ENCODE measurements at places on chromosomes 3 and 15.

DNA sequence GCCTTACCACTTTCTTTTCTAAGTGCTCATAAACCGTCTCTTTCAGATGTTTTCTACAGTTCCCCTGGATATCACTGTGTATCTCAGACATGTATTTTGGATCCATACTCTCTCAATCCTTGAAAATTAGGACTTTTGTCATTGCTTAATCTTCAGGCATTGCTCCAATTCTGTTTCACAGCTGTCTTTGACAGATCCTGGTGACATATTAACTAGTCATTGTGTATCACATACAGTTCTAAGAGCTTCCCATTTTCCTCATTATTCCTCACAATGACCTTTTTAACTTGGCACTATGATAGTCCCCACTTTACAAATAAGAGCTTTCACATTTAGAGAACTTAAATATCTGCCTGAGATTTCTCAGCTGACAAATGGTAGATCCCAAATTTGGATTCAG lies 151.7 kb downstream of the CLSTN2 start:
- DNase-seq: no peak

- no peak for DNase-seq
These were observed 6.3 kb upstream of the HES1 start for GRCh38 chr3:194129581-194130133.

DNA sequence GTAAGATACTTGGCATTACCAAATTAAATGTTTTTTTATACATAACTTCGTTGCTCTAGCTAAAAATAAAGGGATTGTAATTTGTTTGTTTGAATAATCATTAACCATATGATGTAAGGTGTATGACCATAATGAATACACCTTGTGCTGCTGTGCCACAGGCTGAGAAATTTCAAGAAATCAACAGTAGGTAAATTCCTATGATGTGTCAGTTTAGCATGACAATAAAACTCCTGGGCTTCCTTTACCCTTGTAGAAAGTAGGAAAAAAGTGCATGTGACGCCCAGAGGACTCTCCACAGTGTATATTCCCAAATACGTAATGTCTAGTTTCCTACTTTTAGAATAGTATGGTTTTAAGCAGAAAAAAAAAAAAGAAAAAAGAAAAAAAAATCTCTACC lies 208.1 kb downstream of the SATB1 start:
- no peak for DNase-seq

DNA sequence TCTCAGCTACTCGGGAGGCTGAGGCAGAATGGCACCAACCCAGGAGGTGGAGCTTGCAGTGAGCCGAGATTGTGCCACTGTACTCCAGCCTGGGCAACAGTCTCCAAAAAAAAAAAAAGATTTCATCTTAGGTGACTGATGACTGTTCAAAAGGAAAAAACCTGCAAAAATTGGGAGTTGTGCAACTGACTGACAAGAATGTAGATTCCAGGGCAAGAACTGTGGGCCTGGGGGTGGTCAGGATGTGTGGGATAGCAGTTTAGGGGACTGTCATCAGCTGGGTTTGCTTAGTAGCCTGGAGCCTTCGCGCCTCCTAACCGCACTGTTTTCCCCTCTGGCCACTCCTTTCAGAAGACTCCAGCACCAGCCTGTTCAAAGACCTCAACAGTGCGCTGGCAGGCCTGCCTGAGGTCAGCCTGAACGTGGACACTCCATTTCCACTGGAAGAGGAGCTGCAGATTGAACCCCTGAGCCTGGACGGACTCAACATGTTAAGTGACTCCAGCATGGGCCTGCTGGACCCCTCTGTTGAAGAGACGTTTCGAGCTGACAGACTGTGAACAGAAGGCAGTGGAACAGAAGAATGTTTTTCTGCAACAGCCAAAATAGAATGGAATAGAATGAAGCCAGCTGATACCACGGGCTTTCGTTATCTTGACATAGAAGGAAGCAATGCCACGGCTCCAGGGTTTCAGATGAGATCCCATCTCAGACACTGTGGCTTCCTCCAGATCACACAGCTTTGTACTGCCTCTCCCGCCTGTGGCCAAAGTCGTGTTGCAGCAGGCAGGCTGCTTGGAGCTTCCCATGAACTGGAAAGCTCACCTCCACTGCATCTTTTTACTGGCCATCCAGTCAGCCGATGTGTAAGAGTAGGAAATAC lies 75.3 kb upstream of the BLM start:
- DNase-seq: no peak

DNA sequence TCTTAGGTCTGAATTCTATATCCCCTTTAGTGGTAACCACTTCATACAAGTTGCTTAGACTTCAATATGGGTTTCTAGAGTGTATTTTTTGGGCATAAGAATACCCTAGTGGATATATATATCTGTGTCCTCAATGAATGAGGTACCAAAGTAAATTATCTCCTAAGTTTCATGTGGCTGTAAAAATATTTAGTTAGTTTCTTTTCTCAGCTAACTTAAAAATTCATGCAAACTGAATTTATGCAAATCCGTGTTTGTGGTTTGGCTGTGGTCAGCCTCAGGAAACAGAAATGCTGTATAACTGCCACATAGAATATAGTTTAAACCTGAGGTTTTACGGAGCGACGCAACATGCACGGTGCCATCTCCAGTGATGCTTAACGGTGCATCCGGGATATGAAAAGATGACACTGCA lies 80.3 kb downstream of the PEX5L start:
- DNase-seq: no peak

GRCh38 chr3:78888635-78889034 lies 879.2 kb downstream of the ROBO1 start:
- DNase-seq: no peak

DNA sequence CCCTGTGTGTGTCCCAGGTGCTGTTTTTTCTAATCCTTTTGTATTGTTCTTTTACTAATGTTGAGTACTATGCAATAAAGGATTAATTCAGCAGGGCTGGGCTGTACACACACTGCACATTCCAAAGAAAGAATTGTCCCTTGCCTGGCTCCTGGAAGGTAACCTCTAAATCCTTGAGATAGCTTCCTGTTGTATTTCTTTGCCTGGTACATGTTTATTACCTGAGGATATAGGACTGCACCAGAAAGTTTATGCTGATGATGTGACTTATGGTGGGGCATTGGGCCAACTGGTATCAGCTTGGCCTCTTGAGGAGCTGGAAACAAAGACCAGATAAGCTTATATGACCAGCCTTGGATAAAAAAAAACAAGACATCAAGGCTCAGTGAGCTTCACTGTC lies 26.6 kb upstream of the FAN1 start:
- DNase-seq: no peak

DNA sequence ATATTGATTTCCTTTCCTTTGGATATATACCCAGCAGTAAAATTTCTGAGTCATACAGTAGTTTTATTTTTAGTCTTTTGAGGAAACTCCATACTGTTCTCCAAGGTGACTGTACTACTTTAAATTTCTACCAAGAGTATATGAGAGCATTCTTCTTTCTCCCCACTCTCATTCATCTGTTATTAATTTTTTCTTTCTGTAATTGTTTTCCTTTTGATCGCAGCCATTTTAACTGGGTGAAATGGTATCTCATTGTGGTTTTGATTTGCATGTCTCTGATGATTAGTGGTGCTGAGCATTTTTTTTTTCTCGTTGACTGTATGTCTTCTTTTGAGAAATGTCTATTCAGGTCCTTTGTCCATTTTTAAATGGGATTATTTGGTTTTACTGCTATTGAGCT lies 18.3 kb upstream of the VGLL3 start:
- DNase-seq: no peak

DNA sequence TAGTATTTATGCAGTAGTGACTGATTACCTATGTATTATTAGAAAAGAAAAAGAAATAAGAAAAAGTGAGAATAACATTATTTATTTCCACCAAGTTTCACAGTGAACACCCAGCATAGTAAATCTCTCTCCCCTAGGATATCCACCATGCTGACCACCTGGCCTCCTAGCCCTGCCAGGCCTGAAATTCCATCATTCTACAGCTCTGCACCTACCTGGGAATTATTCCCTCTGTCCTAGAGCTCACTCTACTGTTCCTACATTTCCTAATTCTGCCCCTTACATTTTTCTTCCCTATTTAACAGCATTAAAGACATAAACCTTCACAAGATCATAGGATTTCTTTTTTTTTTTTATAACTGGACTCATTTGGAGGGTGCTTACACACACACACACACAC lies 525.3 kb upstream of the PPP2R3A start:
- DNase-seq: no peak

DNA sequence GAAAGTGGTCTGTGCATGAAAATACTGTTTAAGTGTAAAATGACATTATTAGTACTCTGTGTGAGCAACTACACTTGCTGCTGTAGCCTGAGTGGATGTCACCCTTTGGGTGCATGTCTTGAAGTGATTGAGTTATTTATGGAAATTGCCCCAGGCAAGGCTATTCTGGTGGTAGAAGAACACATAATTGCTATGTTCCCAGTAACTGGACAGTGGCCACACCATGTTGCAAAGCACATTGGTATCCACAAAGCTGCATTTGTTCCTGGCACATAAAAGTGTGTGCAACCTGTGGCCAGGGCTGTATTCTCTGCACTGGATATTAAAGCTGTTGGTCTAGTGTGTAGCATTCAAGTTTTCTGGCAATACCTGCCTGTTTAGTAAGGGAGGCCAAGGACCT lies 23.8 kb downstream of the MTMR14 start:
- no peak for DNase-seq

- no peak for DNase-seq
These were observed 711.0 kb downstream of the MECOM start for GRCh38 chr3:168952551-168952950.

- DNase-seq: no peak
These were observed 74.6 kb downstream of the REC114 start for GRCh38 chr15:73517566-73517965.

DNA sequence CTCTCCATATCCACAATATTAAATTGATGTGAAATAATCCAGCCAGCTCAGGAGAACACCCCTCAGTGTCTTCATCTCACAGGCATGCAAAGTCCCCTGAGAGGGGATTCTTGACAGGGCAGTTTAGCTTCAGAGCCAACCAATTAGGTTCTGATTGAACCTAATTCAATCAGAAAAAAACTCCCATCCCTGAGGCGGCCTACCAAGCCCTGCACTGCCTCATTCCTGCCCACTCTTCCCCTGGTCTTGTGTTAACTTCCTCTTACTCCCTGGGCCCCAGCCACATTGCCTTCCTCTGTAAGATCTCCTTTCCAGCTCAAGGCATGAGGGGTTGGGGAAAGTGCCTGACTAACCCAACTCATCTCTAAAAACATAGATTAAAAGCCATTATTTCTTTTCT lies 46.1 kb downstream of the FRMD4B start:
- DNase-seq: no peak

DNA sequence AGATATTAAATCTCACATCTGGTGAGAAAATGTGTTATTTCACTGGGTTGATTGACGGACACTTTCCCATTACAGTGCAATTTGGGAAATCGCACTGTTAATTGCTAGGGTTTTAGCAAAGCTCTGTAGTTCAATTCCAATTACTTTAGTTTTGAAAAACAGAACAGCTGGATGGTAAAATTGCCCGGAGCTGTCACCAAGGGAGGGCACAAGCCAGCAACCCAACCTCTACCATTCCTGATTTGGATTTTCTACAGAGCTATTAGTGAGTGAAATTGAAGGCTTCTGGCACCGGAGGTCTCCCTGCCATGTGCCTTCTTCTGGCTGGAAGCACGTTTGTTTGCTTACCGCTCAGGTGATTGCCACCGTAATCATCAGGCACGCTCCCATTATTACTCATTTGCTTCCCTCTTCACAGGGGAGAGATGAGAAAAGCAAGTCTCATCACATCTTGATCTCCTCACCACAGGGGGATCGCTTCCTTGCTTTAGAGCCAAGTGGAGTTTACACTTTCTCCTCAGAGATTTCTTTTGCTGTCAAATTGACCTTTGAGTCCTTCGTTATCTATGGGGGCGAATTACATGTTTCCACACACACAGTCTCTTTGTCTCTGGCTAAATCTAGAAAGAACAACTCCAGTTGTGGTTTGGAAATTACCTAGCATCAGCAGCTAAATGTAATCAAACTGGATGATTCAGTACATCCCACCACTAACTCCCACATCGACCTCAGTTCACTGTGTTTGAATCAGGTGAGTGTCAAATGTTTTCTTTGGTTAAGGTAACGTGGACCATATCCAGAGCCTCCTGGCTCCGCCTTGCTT lies 421.7 kb upstream of the GOLIM4 start:
- DNase-seq: no peak

- no peak for DNase-seq
These were observed 71.2 kb upstream of the GLCE start for GRCh38 chr15:69089258-69089657.

GRCh38 chr3:165159760-165160421 lies 36.3 kb downstream of the SLITRK3 start:
- DNase-seq: no peak

DNA sequence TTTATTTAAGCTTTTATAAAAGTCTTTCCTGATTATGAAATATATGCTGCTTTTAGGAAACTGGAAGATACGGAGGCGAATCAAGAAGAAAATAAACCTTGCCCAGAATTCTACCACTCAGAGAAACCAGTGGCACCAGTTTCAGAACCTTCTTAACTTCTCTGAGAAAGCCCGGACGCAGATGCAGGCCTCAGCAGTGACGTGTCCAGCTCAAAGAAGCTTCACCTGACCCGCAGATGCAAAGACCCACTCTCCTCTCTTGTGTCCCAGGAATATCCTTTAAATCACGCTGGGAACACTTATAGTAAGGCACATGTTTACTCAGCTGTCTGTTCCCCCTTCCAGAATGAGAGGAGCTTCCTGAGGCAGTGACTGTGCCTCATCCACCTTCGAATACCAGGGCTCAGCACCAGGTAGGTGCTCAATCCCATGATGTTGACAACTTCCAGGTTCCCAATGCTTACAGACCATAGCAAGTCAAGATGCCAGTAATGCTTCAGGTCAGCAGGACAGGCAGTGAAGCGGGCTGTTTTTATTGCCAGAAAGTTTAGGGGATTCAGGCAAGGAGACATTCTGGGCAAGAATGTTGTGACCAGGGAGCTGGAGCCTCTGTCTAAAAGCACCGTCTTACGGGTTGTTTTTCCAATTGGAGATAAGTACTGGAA lies 39.9 kb upstream of the LDHAL6B start:
- DNase-seq: no peak

DNA sequence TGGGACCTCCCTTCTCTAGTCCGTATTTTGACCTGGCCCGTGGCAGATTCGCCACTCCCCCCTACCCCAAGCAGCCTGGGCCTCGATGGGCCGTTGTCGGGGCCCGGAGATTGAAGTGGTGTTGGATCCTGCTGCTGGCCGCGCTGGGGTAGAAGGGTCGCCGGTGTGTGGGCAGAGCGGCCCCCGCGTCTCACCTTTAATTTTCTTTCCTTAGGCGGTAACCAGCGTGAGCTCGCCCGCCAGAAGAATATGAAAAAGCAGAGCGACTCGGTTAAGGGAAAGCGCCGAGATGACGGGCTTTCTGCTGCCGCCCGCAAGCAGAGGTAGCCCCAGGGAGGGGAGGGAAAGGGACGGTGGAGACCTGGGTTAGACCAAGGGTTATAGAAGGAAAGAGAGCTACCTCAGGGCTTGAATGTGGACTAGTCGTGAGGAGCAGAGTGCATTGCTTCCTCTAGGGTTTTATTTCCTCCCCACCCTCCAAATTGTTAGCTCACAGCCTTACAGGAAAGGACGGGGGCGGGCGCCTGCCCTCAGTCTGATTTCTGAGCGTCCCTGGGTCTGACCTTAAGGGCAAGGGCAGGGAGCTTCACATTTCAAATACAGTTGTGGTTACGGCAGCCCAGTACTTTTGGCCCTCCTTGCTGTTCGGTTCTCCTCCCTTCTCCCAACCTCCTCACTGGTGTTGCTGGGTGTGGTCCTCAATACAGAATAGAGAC lies 799 bp downstream of the SERF2 start:
- DNase-seq: peak; percentile 32
